Occipital lobe (tissue), 3 donors: ENCODE measurements at places on chromosomes 3 and 15.

DNA sequence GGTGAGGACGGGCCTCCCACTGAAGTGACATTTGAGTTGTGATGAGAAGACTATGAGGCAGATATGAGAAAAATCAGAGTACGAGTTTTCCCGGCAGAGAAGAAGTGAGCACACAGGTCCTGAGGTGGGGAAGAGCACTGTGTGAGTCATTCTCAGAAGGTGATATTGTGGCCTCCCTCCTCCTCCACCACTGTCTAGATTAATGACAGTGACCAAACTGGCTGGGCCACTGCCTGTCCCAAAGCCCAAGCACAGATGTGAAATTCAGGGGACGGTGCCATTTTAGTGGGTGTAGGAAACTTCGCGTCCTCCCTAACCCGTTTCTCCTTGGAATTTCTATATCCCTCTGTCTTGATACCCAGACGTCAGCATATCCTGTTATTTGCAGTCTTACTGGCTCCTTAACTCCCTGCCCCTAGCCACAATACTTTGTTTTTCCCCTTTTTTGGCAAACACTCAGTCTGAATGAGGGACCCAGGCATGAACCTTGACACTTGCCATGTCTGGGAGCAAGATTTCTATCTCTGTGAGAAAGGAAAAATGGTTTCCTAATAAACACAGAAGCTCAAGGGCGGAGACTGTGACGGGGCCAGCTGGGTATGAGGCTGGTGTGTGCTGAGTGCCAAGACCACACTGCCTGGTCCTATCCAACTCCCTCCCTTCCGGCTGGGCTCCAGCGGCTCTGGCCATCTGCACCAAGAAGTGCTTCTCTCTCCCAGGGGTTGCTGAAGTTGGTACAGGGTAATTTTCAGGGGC is 15.2 kb downstream of the PRICKLE2 start:
- no peak for DNase-seq

- no peak for DNase-seq
Measured at GRCh38 chr15:72182673-72183072, 14.9 kb downstream of the GRAMD2A start.

DNA sequence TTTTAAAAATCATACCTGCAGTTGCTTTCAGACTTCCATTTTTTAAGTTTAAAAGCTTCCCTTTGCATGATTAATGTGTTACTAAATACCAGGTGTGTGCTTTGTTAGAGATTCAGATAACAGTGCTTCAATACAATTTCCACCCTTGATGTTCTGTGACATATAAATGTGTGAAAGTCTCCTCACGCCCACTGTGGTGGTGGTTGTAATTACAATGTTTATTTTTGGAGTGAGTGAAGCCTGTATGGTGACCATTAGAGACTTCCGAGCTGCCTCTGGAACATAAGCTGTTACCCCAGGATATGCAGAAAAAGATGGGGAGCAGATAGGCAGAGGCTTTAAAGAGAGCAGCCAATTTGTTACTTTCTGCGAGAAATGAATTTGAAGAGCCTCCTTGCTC is 57.2 kb downstream of the P3H2 start:
- no peak for DNase-seq

- DNase-seq: no peak
Measured at GRCh38 chr3:188446766-188447165, 292.8 kb downstream of the LPP start.

DNA sequence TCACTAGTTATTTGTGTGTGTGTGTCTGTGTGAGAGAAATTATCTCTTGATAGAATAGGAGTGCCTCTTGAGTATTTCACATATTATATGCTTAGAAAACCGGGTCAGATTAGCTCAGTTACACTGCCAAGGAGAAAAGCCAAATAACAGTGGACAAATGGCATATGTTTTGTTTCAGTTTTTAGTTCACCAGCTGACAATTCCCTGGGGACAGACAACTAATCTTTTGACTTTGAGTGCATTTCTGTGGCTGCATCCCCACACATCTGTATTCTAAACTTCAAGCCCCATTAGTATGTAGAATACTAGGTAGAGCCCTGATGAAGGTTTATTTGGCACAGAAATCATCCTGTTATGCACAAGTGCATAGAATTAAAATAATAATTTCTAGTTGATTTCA is 227.7 kb upstream of the CNTN3 start:
- no peak for DNase-seq

DNA sequence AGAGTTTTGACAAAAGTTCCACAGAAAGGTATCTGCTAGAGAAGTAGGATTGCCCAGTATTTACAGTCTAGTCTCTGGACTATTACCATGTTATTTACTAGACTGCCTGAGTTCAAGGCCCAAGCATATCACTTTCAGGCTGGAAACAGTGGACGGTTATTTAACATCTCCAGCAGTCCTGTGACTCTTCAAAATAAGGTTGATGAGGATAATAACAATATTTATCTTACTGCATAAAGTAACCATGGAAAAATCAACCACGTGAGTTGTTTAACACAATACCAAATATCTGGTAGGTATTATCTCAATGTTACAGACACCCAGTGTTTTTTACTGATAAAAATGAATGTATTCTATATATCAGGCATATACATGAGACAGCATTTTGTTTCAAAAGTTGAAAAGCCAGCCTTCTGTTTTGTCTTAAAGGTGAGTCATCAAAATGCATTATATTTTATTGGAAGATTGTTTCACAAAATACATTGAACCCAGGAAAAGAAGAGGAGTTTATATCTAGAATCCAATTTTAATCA is 535.8 kb downstream of the TBL1XR1 start:
- no peak for DNase-seq

GRCh38 chr3:33047842-33048834 is 48.8 kb downstream of the GLB1 start:
- DNase-seq: no peak

DNA sequence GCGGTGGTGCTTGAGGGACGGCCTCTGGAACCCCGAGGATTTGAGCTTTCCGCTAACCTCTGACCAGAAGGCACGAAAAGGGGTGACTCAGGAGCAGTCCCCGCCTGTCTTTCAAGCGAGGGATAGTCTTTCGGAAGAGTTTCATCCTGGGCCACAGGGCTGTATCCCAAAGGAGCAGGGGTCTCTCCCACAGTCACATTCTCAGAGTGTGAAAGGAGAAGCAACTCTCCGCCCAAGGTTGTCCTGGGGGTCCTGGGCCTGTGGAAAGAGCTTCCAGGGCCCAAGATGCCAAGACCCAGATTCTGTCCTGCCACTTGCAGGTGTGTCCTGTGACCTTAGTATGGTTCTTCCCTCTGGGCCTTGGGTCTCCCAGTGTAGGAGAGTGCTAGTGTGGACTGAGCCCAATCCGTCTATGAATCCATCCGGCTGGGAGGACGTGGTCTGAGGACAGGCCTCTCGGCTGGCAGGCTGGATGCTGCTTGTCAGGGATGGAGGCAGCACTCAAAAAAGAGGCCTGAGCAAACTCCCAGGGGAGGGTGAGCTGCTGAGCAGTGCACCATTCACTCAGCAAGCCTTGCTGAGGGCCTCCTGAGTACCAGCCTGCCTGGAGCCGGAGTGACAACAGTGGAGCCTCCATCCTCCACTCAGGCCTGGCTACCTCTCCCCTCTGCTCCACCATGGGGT is 1.6 kb upstream of the DUSP7 start:
- no peak for DNase-seq

GRCh38 chr3:69764861-69765260 is 25.6 kb downstream of the MITF start:
- DNase-seq: no peak

DNA sequence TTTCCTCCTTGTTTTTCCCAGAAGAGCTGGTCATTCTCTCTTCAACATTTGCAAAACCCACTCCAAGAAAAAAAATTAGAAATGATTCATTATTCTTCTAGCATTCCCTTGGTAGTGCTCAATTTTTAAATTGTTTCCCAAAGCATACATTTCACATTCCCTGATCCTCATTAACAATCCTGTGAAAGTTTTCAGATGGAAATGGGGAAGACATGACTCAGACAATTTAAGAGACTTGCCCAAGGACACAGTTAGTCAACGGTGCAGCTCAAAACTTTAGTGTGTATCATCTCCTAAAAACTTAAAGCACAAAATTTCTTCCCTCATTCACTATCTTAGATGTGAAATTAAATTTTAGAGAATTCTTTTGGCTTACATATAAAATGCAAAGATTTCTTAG is 17.1 kb upstream of the ABI3BP start:
- no peak for DNase-seq

DNA sequence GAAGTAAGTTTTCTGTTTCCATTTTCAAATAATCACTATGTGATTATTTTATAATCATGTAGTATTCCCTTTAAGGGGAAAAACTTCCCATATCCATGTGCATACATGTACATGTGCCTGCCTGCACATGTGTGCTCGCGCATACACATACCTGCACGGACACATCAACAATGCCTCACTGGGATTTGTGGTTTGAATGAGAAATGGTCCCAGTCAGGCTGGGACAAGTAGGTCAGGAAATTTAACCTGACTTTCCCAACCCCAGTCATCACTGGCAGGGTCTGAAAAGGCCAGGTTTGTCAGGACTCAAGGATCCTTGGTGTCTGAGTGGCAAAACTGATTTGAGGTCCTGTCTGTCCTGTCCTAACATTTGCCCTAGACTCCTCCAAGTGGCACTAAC is 109.3 kb upstream of the MRPS22 start:
- no peak for DNase-seq

- DNase-seq: no peak
Measured at GRCh38 chr3:30643763-30644462, 37.5 kb downstream of the TGFBR2 start.

DNA sequence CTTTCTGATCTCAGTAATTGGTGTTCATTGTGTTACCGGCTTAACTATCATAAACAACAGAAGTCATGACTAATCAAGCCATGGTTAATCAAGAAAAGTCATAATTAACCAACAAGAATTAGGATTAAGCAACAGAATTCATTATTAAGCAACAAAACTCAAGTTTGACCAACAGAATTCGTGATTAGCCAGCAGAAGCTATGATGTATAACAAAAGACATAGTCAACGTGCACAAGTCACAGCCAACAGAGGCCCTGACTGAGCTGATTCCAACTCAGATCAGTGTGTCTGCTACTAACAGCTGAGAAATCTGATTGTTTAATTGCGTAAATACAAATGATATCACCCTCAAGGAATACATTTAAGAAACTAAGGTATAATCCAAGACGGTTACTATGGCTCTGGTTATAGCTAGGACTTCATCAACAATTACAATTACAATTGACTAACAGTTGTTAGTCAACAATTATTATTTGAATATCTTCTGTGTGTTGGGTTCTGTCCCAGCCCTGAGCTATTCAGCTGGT is 67.7 kb downstream of the RARB start:
- DNase-seq: no peak

DNA sequence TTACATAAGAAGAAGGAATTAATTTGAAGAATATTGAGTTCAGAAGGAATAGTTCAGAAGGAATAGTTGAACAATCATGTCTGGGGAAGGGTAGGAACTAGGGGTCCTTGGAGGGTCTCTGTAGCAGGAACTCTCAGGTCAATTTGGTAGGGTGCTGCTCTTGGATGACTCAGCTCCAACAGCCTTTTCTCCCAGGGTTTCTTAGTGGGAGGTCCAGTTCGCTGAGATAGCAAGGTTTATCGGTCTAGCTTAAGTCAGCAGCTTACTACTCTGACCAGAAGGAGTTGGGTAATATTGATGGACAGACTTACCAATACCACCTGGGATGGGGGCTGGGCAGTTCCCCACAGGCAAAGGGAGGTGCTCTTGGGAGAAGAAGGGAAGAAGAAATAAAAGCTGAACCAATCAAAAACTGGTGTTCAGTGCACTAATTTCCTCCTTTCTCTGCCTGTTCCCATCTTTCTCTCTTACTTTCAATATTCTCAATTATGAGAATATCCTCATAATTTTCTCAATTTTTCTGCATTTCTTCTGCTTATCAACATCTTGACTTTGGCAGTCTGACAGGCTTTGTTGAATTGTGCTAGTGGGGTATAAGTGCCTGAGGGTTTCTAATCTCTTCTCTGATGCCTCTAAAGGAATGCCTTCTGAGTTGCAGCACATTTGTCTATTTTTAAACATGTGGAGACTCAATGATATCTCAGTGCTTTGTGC is 14.4 kb upstream of the MITF start:
- DNase-seq: no peak

GRCh38 chr3:66486646-66487045 is 14.2 kb downstream of the LRIG1 start:
- DNase-seq: no peak

- no peak for DNase-seq
Measured at GRCh38 chr3:18223571-18223970, 201.6 kb downstream of the SATB1 start.

GRCh38 chr3:43369404-43370292 is 83.3 kb downstream of the SNRK start:
- DNase-seq: no peak

DNA sequence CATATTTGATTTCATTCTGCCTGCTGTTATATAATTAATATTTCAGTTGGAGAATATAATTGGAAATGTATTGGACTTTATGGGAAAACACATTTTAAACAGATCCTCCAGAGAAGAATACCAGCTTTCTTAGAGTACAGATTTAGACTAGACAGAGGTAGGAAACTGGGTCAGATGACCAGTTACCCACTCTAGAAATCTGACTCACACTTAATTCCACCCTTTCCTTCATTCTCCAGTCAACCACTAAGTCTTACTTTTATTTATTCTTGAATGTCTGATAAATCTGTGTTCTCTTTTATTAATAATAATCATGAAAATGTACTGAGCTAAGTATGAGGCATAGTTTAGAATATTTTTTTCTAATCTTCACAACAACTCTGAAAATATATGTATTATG is 110.7 kb downstream of the LRRC49 start:
- no peak for DNase-seq

DNA sequence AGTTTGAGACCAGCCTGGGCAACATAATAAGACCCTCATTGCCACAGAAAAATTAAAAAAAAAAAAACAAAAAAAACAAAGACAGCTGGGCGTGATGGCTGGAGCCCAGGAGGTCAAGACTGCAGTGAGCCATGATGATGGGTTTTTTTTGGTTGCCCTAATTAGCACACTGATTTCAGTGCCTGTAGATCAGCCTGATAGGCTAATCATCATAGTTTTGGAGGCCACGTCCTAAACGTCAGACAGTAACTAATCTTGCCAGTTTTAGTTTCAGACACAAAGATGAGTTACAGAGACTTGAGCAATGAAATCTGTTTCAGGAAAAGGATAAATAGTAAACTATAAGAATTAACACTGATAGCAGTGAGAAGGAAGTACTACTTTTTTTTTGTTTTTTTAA is 55.4 kb downstream of the LRCH3 start:
- no peak for DNase-seq

- no peak for DNase-seq
Measured at GRCh38 chr3:187334904-187335303, 33.3 kb upstream of the RTP4 start.

- DNase-seq: peak; percentile 19
Measured at GRCh38 chr3:139284221-139284620, 59.6 kb upstream of the MRPS22 start.

GRCh38 chr3:136120373-136121348 is 75.5 kb downstream of the MSL2 start:
- DNase-seq: no peak
